ENCODE measurements at places on chromosomes 3 and 15. TPM values are rescaled to one million over a fixed set of nuclear protein-coding genes. Genes with fewer than 3 reads are reported as not detected.

The GHSR gene
- total RNA-seq = not detected

GRCh38 chr15:90046911-90047392, 45.8 kb downstream of the ZNF710 start:
- H3K36me3 ChIP-seq = no peaks in the 10 kb centered on the region
- no peak for DNase-seq

The LRRC3B gene
- total RNA-seq = not detected

DNA sequence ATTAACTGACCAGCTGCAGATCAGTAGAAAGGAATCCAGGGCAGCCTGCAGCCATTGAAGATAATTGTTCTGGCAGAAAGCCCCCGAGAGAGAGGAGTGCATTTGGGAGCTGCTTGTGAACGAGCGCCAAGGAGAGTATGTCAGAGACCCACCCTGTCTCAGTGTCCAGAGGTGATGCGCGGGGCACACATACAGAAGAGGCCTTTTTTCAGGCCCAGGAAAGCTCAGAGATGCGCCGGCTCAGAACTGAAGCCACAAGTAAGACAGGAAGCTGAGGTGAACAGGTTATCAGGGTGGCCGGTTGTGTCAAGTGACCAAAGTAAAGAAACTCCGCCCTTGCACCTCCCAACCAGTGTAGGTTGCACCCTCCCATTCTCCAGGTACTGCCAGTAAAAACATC, 59.8 kb upstream of the HEG1 start:
- H3K27ac ChIP-seq = no peak overlapping the region
- peaks cover 47% of the 10 kb centered on the region for H3K4me1 ChIP-seq
- no peak for DNase-seq
- no peaks in the 10 kb centered on the region for H3K27me3 ChIP-seq

The DLL4 gene
- 0.25 TPM for total RNA-seq

DNA sequence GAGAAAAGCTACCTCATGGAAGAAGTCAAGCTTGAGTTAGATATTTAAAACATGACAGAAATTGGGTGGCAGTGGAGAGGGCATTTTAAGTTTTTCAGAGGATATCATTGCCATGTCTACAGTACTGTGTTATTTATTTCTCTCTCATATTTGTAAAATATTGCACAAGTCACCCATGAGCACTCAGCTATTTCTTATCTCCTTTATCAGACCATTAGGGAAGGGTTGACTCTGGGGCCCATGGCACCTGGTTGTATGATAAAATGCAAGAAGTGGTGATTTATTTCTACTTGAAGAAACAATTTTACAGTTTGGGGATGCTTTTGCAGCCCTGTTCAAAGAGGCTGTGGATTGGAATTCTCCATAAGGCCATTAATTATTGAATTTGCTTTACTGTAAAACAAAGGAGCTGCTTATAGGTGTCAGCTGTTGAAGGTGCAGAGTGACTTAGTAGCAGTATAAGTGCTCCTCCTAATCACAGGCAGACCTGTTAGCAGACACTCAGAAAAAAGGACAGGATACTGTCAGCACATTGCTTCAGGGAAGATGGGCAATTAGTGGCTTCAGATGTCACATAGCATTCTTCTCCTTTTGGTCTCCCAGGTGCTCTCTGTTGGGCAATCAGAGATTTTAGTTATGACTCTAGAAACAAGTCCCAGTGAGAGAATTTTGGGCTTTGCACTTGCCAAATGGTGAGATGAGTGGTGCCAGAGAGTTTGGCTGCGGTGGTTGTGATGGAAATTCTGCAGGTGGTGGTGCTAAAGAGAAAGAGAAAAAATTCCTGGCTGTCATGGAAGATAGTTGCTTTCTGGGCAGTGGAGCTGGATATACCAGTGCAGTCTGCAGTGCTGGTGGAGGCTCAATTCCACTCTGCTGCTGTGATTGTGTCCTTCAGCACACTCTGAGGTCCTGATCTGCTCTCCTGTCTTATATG, 129.7 kb upstream of the ROPN1 start:
- no peaks in the 10 kb centered on the region for H3K27me3 ChIP-seq
- no peak overlapping the region for H3K4me3 ChIP-seq
- no peak overlapping the region for H3K27ac ChIP-seq
- H3K4me1 ChIP-seq = no peaks in the 10 kb centered on the region
- DNase-seq = no peak
- no peaks in the 10 kb centered on the region for H3K36me3 ChIP-seq

GRCh38 chr3:112364291-112364690, 31.3 kb downstream of the CD200 start:
- H3K27ac ChIP-seq = no peak overlapping the region
- DNase-seq = no peak
- no peak overlapping the region for H3K4me3 ChIP-seq
- H3K27me3 ChIP-seq = no peaks in the 10 kb centered on the region
- H3K4me1 ChIP-seq = peaks cover 3% of the 10 kb centered on the region

- no peak overlapping the region for H3K4me3 ChIP-seq
- no peak for DNase-seq
- H3K27me3 ChIP-seq = no peaks in the 10 kb centered on the region
- no peaks in the 10 kb centered on the region for H3K36me3 ChIP-seq
- no peaks in the 10 kb centered on the region for H3K4me1 ChIP-seq
- no peak overlapping the region for H3K27ac ChIP-seq
Observed at GRCh38 chr3:139251529-139251928, 92.3 kb upstream of the MRPS22 start.

- no peak for DNase-seq
- no peaks in the 10 kb centered on the region for H3K36me3 ChIP-seq
- H3K27me3 ChIP-seq = peaks cover 4% of the 10 kb centered on the region
- H3K4me1 ChIP-seq = no peaks in the 10 kb centered on the region
- H3K4me3 ChIP-seq = no peak overlapping the region
Observed at GRCh38 chr15:70324001-70324974, 226.6 kb upstream of the TLE3 start.

The ESYT3 gene
- 0.10 TPM for total RNA-seq

GRCh38 chr3:171181907-171182690, 155.6 kb upstream of the SLC2A2 start:
- no peak overlapping the region for H3K4me3 ChIP-seq
- no peaks in the 10 kb centered on the region for H3K4me1 ChIP-seq
- no peaks in the 10 kb centered on the region for H3K27me3 ChIP-seq
- DNase-seq = no peak
- no peak overlapping the region for H3K27ac ChIP-seq

GRCh38 chr15:63977119-63977518, 69.2 kb downstream of the DAPK2 start:
- no peaks in the 10 kb centered on the region for H3K4me1 ChIP-seq
- peaks cover 4% of the 10 kb centered on the region for H3K36me3 ChIP-seq
- no peak overlapping the region for H3K27ac ChIP-seq

- H3K36me3 ChIP-seq = no peaks in the 10 kb centered on the region
- no peaks in the 10 kb centered on the region for H3K4me1 ChIP-seq
- H3K27ac ChIP-seq = no peak overlapping the region
- H3K4me3 ChIP-seq = no peak overlapping the region
- DNase-seq = no peak
- no peaks in the 10 kb centered on the region for H3K27me3 ChIP-seq
Observed at GRCh38 chr15:80485370-80486164, 81.4 kb downstream of the ARNT2 start.

The LARP6 gene
- total RNA-seq = 0.49 TPM

DNA sequence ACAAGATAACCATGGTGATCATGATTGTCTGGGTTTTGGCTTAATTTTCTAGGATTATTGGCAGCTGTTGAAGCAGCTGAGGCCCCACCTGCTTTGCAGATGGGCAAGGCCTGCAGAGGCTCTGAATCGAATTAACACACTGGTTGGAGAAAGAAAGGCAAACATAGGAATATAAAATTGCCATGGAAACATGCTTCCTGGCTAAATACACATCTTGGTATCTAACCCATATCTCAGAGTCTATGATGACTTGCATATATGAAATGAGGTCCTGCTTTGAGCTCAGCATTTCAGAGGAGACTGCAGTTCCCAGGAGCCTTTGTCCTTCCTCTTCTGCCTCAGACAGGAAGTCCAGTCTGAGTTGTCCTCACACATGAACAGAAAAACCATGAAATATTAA, 24.3 kb upstream of the SV2B start:
- no peak overlapping the region for H3K27ac ChIP-seq
- H3K4me3 ChIP-seq = no peak overlapping the region
- no peaks in the 10 kb centered on the region for H3K36me3 ChIP-seq
- peaks cover 7% of the 10 kb centered on the region for H3K27me3 ChIP-seq
- DNase-seq = no peak
- no peaks in the 10 kb centered on the region for H3K4me1 ChIP-seq

GRCh38 chr3:100425316-100425715, 24.0 kb downstream of the LNP1 start:
- no peaks in the 10 kb centered on the region for H3K36me3 ChIP-seq
- H3K4me3 ChIP-seq = no peak overlapping the region
- H3K27me3 ChIP-seq = peaks cover 3% of the 10 kb centered on the region

GRCh38 chr15:40332113-40332781, 8.5 kb downstream of the CCDC9B start:
- H3K27me3 ChIP-seq = no peaks in the 10 kb centered on the region
- no peaks in the 10 kb centered on the region for H3K36me3 ChIP-seq
- no peak overlapping the region for H3K4me3 ChIP-seq
- no peak for DNase-seq
- peaks cover 14% of the 10 kb centered on the region for H3K4me1 ChIP-seq

DNA sequence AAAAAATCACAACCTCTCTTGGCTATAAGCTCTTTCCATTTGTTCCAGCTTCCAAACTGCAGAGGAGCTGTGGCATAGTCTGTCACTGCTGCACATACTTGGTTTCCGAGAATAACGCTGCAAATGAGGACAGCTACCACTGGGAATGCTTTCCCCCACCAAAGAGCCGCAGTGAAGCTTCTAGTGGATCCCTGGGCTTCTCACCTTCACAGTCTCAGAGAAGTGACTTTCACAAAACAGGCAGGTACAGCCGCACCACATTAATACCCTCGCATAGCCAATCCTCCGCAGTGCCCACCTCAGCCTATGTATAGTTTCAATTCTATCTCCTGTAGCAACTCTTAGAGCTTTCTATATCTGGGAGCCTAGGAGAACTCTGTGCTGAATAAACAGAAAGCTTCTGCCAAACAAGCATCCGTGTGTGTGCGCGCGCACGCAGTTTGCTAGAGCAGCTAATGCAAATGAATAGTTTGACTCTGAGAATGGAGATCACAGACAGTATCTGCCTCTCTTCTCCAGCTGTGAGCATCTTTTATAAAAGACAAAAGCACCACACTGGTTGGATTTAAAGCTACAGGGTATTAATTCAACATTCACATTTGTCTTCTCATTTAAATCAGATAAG, 81.9 kb upstream of the PLXND1 start:
- DNase-seq = no peak
- no peaks in the 10 kb centered on the region for H3K36me3 ChIP-seq
- no peaks in the 10 kb centered on the region for H3K27me3 ChIP-seq
- H3K27ac ChIP-seq = no peak overlapping the region

DNA sequence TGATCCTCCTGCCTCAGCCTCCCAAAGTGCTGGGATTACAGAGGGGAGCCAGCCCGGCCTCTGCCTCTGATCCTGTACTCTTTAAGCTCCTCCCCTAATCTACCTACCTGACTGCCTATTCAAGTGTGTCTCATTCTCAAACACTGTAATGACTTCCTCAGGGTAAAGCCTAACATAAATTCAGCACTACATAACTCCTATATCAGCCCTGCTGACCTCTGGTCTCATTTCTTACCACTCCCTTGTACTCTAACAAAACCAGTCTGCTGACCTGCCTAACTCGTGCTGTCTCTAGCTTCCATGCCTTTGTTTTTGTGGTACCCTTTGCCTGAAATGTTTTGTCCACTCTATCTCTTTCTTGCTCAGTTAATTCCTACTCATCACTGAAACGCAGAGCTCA, 172.1 kb upstream of the IL12A start:
- H3K4me1 ChIP-seq = no peaks in the 10 kb centered on the region
- H3K36me3 ChIP-seq = no peaks in the 10 kb centered on the region
- H3K27me3 ChIP-seq = no peaks in the 10 kb centered on the region
- H3K27ac ChIP-seq = no peak overlapping the region
- no peak for DNase-seq

DNA sequence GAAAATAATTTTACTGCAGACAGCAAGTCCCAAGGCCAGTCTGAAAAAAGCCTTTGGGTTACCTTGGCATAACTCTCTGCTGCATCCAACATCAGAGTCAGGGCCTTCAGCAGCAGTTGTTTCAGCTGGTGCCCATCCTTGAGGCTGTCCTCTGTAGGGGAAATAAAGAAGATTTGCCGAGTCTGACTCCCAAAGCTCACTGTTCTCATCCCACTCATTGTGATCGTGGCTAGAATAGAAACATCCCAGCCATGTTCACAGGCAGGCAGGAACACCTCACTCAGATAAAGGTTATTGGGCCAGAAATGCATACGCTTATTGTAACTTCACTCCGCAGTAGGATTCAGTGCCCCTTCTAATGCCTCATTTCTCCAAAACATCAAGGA, 29.2 kb downstream of the EIF3J start:
- DNase-seq = no peak
- no peaks in the 10 kb centered on the region for H3K27me3 ChIP-seq
- H3K36me3 ChIP-seq = peaks cover 86% of the 10 kb centered on the region
- H3K27ac ChIP-seq = no peak overlapping the region

The CPNE4 gene
- not detected for total RNA-seq

The OCA2 gene
- total RNA-seq = 0.19 TPM

DNA sequence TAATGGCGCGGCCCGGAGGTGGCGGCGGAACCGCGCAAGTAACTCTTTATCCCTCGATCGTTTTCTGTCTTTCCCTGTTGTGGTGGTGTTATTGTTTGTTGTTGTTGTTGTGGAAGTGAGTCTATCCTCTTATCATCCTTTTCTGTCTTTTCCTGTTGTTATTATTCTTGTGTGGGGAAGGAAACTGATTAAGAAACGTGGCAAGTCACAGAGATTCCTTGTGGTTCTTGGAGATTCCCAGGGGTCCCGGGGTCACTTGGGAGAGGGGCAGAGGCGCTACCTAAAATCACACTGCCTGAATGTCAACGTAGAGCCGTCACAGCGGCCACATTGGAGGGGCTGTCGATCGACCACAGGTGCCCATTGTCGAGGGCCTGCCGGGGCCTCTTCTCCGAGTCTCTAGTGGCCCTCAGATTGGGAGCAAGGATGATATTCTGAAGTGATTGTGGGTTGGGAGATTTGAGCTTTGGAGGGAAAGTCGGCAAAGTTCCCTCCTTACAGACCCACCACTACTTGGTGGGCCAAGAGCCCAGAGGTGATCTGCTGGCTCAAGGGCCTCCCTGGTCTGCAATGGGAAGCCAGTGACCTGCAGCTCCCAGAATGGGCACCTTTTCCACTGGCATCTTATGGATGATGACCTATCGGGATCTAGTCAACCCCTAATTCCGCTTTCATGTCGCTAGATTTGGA, 790 bp downstream of the PARP14 start:
- H3K4me1 ChIP-seq = peaks cover 12% of the 10 kb centered on the region
- no peaks in the 10 kb centered on the region for H3K36me3 ChIP-seq
- no peaks in the 10 kb centered on the region for H3K27me3 ChIP-seq
- H3K4me3 ChIP-seq = peak overlapping the region; percentile 96
- peak overlapping the region; percentile 96 for H3K27ac ChIP-seq

GRCh38 chr3:24242012-24242698, 252.5 kb downstream of the THRB start:
- H3K27me3 ChIP-seq = no peaks in the 10 kb centered on the region
- DNase-seq = no peak
- no peak overlapping the region for H3K27ac ChIP-seq
- no peak overlapping the region for H3K4me3 ChIP-seq
- no peaks in the 10 kb centered on the region for H3K36me3 ChIP-seq

The LCTL gene
- total RNA-seq = not detected

All from T-cell (primary cell).